Activated CD4-positive, alpha-beta memory T cell treated with anti-CD3 and anti-CD28 coated beads for 36 hours (primary cell): ENCODE measurements at places on chromosomes 4 and X. TPM values are rescaled to one million over a fixed set of nuclear protein-coding genes. Genes with fewer than 3 reads are reported as not detected.

- H3K36me3 ChIP-seq = peaks cover 38% of the 10 kb centered on the region
- H3K27me3 ChIP-seq = no peaks in the 10 kb centered on the region
- H3K27ac ChIP-seq = no peak overlapping the region
- peaks cover 50% of the 10 kb centered on the region for H3K4me1 ChIP-seq
Observed at GRCh38 chr4:7787681-7788141, 151.9 kb downstream of the AFAP1 start.

GRCh38 chrX:72169008-72169728 is 12.4 kb upstream of the PIN4 start:
- peak; percentile 43 for DNase-seq
- peaks cover 4% of the 10 kb centered on the region for H3K4me1 ChIP-seq
- no peaks in the 10 kb centered on the region for H3K36me3 ChIP-seq
- H3K27ac ChIP-seq = peak overlapping the region; percentile 85
- H3K4me3 ChIP-seq = peak overlapping the region; percentile 74

GRCh38 chrX:129346574-129346973 is 176.7 kb downstream of the SMARCA1 start:
- no peak for DNase-seq
- no peaks in the 10 kb centered on the region for H3K4me1 ChIP-seq
- H3K27me3 ChIP-seq = no peaks in the 10 kb centered on the region
- no peak overlapping the region for H3K27ac ChIP-seq
- no peaks in the 10 kb centered on the region for H3K36me3 ChIP-seq

GRCh38 chr4:91267543-91267942 is 1036.2 kb upstream of the GRID2 start:
- DNase-seq = no peak
- no peaks in the 10 kb centered on the region for H3K4me1 ChIP-seq
- H3K27me3 ChIP-seq = no peaks in the 10 kb centered on the region
- no peak overlapping the region for H3K27ac ChIP-seq
- no peaks in the 10 kb centered on the region for H3K36me3 ChIP-seq

GAGE10 gene
- not detected for total RNA-seq

GRCh38 chr4:152677117-152677516 is 2.7 kb downstream of the TMEM154 start:
- no peak for DNase-seq
- no peak overlapping the region for H3K4me3 ChIP-seq
- H3K4me1 ChIP-seq = peaks cover 47% of the 10 kb centered on the region
- no peaks in the 10 kb centered on the region for H3K27me3 ChIP-seq
- H3K36me3 ChIP-seq = peaks cover 5% of the 10 kb centered on the region
- no peak overlapping the region for H3K27ac ChIP-seq

- H3K27ac ChIP-seq = no peak overlapping the region
- no peaks in the 10 kb centered on the region for H3K27me3 ChIP-seq
- H3K4me1 ChIP-seq = no peaks in the 10 kb centered on the region
- no peaks in the 10 kb centered on the region for H3K36me3 ChIP-seq
- DNase-seq = no peak
Observed at GRCh38 chr4:137408527-137409177, 123.6 kb downstream of the PCDH18 start.

PWWP3B gene
- total RNA-seq = not detected

DNA sequence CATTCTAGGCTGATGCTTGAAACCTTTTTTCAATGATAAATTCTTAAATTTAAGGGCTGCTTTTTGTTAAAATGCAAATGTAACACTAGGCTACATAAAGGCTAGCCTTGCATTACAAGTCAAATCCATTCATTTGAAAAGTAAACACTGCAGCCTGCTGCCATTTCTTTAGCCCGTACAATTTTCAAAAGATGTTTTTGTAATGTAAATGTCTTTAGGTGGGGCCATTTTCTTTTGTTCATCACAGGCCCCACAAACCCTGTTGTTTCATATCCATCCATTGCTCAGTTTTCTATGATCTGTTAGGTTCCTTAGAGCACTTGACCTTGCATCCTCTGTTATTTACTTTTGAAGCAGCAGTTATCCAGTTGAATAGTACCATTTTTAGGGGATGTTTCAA is 296.2 kb upstream of the AMOT start:
- H3K27ac ChIP-seq = no peak overlapping the region
- H3K27me3 ChIP-seq = no peaks in the 10 kb centered on the region
- H3K36me3 ChIP-seq = no peaks in the 10 kb centered on the region
- H3K4me1 ChIP-seq = no peaks in the 10 kb centered on the region

DNA sequence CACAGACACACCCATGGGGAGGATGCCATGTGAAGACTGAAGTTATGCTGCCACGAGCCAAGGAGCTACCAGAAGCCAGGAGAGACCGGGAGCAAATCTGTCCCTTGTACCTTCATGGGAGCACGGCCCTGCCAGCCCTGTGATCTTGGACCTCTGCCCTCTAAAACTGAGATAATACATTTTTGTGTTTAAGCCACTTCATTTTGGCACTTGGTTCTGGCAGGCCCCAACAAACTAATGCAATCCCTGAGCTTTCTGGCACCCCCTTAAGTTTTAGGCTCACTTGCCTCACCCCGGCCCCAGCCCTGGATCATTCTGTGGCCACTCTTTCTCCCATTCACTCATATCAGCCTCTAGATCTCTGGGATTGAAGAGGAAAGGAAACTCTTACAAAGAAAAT is 35.4 kb downstream of the SEL1L3 start:
- H3K4me3 ChIP-seq = no peak overlapping the region
- H3K36me3 ChIP-seq = peaks cover 44% of the 10 kb centered on the region
- no peak for DNase-seq
- no peaks in the 10 kb centered on the region for H3K4me1 ChIP-seq

MCUB gene
- 80.5 TPM for total RNA-seq

BEX3 gene
- 24.5 TPM for total RNA-seq

GRCh38 chr4:10157478-10158332 is 41.1 kb upstream of the WDR1 start:
- no peak overlapping the region for H3K27ac ChIP-seq
- H3K4me1 ChIP-seq = peaks cover 29% of the 10 kb centered on the region
- H3K27me3 ChIP-seq = no peaks in the 10 kb centered on the region
- no peak overlapping the region for H3K4me3 ChIP-seq
- H3K36me3 ChIP-seq = no peaks in the 10 kb centered on the region

DNA sequence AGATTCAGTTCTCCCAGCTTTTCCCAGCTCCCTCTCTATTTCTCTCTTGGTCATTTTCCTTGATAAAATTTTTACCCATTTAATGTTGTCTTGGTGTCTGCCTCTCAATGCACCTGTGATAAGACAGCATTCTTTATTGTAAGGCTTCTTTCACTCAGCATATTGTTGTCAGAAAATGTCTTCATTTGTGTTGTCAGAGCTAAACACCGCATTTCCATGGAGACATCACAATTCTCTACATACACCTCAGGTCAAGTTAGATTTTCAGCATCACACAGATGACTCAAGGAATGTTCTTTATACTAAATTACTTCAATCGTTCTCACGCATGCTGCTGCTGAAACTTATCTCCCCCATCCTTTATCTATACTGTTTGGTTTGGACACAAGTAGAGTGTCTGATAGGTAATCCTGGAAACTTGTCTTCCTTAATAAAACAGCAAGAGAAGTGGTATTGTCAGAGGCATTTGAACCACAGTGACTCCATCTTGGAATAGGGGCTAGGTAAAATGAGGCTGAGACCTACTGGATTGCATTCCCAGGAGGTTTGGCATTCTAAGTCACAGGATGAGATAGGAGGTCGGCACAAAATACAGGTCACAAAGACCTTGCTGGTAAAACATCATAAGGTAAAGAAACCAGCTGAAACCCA is 41.3 kb upstream of the EFHC2 start:
- no peak overlapping the region for H3K4me3 ChIP-seq
- no peaks in the 10 kb centered on the region for H3K4me1 ChIP-seq
- no peaks in the 10 kb centered on the region for H3K27me3 ChIP-seq
- H3K36me3 ChIP-seq = no peaks in the 10 kb centered on the region
- no peak overlapping the region for H3K27ac ChIP-seq
- DNase-seq = no peak

DNA sequence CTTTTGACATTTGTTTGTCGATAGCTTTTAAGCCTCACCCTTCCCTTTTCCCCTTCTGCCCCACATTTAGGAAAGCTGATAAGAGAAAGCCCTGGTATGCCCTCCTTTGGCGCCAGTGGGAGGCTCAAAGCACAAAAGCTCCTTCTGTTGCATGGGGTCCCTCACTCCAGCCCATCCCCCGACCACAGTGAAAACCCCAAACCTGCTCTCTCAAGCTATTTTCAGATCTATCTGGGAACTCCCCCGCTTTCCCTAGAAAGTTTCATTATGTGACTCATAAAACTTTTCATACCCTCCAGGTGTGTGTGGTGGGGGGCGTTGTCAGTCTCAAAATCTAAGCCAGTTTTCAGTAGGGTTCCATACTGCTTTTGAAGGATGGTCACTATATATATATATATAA is 259.0 kb upstream of the PCDH7 start:
- no peaks in the 10 kb centered on the region for H3K27me3 ChIP-seq
- H3K4me1 ChIP-seq = no peaks in the 10 kb centered on the region
- no peaks in the 10 kb centered on the region for H3K36me3 ChIP-seq
- no peak overlapping the region for H3K27ac ChIP-seq
- H3K4me3 ChIP-seq = no peak overlapping the region
- DNase-seq = no peak

- H3K27me3 ChIP-seq = no peaks in the 10 kb centered on the region
- no peaks in the 10 kb centered on the region for H3K36me3 ChIP-seq
- H3K27ac ChIP-seq = no peak overlapping the region
- peaks cover 13% of the 10 kb centered on the region for H3K4me1 ChIP-seq
Observed at GRCh38 chrX:150899191-150899757, 806 bp upstream of the CD99L2 start.

GRCh38 chr4:47933840-47934239 is 19.5 kb upstream of the NFXL1 start:
- H3K4me3 ChIP-seq = no peak overlapping the region
- no peak overlapping the region for H3K27ac ChIP-seq
- DNase-seq = no peak
- no peaks in the 10 kb centered on the region for H3K4me1 ChIP-seq
- no peaks in the 10 kb centered on the region for H3K36me3 ChIP-seq

GRCh38 chr4:162510115-162510514 is 346.3 kb upstream of the FSTL5 start:
- no peaks in the 10 kb centered on the region for H3K27me3 ChIP-seq
- no peaks in the 10 kb centered on the region for H3K4me1 ChIP-seq
- H3K36me3 ChIP-seq = no peaks in the 10 kb centered on the region
- H3K4me3 ChIP-seq = no peak overlapping the region

DNA sequence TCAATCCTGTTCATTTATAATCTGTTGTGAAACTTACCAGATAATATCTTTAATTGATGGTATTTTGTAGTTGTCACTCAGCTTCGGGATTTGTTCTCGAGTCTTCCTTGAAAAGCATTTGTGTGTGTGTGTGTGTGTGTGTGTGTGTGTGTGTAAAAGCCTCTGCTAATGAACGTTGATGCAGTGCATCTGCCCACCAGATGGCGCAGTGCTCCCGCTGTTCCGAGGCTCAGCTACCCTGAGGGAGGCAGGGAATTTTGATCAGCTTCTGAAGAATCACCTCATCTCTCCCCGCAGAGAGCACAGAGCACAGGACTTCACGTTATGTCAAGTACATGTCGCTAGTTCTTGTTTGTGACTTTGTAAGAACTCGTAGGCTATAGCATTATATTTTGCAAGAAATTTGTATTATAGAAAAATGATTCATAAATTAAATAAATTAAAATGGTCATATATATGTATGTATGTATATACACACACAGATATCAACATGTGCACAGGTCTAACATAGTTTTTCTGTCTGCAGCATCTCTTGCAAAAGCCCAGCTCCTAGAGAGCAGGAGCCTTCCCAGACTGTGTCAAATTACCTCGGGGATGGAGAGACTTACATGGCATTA is 316.7 kb upstream of the IGFBP7 start:
- no peaks in the 10 kb centered on the region for H3K36me3 ChIP-seq
- H3K4me3 ChIP-seq = no peak overlapping the region
- no peaks in the 10 kb centered on the region for H3K27me3 ChIP-seq
- H3K27ac ChIP-seq = no peak overlapping the region

DNA sequence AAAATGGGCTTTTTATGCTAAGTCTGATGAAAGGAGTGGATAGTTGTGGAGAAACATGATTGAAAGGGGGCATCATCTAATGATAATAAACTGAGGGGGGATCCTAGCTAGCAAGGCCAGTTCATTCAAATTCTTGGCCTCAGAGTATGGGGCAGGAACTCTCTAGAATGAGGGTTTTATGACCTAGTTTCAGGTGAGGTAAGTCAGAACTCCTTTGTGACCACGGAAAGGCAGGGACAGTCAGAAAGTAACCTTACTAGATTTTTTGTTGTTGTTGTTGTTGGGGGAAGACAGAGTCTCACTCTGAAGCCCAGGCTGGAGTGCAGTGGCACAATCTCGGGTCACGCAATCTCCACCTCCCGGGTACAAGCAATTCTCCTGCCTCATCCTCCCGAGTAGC is 1.5 kb upstream of the PAQR3 start:
- DNase-seq = no peak
- no peak overlapping the region for H3K4me3 ChIP-seq
- H3K27me3 ChIP-seq = peaks cover 20% of the 10 kb centered on the region
- no peaks in the 10 kb centered on the region for H3K36me3 ChIP-seq
- no peak overlapping the region for H3K27ac ChIP-seq

DNA sequence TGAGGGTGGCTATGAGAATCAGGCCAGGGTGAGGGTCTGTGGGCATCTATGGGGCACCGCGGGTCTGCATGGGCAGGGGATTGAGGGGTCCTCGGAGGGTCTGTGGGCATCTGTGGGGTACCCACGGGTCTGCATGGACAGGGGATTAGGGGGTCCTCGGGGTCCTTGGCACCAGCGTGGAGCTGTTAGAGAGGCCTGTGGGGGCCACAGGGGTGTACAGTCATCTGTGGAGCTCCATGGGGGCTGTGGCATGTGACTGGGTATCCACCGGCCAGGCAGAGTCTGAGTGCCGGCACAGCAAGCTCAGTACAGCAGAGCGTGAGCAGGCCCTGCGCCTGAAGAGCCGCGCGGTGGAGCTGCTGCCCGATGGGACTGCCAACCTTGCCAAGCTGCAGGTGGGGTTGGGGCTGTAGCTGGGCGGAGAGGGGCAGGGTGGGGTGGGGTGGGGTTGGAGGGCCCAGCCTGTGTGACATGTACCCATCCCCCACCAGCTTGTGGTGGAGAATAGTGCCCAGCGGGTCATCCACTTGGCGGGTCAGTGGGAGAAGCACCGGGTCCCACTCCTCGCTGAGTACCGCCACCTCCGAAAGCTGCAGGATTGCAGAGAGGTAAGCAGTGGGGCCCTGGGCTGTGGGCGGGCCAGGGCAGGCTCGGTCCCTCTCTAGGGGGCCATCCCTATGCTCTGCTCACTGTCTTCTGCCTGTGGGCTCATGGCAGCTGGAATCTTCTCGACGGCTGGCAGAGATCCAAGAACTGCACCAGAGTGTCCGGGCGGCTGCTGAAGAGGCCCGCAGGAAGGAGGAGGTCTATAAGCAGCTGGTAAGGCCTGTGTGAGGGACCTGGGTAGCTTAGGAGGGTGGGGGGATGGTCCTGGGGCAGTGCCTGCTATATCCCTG is 12.9 kb downstream of the CCDC22 start:
- H3K36me3 ChIP-seq = peaks cover 14% of the 10 kb centered on the region
- DNase-seq = no peak
- H3K27ac ChIP-seq = no peak overlapping the region
- H3K4me1 ChIP-seq = peaks cover 3% of the 10 kb centered on the region

DNA sequence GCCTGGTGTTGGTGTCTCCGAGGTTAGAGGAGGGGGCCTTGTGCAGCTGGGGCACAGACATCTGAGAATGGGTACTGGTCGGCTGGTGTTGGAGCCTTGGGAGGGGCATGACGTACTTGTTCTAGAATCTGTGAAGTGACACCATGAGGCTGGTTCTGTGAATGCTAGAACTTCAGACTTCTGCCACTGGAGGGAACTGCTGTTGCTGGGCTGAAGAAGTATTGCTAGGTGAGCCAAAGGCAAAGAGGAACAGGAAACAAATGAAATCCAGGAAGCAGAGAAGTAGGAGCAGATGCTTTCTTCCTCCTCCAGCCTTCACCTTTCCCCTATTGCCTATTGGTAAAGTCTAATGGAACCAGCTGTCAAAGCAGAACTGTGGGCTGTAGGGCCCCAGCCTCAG is 120.9 kb upstream of the DDIT4L start:
- no peak overlapping the region for H3K4me3 ChIP-seq
- H3K27ac ChIP-seq = no peak overlapping the region
- peaks cover 5% of the 10 kb centered on the region for H3K27me3 ChIP-seq
- no peak for DNase-seq
- H3K36me3 ChIP-seq = no peaks in the 10 kb centered on the region
